ENCODE measurements at places on chromosomes 16 and 17.

DNA sequence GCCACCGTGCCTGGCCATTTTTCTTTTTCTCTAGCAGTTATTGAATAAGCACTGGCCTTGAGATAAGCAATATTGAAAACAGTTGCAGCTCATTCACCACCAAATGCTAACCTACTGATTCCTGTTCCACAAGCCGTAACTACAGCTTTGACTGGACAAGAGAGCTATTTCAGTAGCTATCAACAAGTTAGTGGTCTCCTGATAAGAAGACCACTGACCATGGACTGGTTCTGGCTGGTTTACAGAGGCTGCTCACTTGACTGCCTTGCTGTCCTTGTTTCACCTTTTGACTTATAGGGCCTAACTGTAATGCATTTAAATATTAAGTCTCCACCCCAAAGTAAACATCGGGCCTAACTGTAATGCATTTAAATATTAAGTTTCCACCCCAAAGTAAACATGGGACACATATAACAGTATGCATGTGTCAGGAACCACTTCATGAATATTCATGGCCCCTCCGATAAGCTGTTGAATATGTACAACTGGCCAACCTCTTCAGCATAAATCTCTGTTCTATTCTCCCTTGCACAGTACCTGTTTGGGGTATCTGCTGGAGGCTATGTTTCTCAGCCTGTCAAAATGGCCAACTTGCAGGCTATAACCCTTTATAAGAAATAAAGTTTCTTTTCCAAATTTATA lies 94.1 kb downstream of the USP32 start:
- H3K36me3 ChIP-seq = peaks cover 25% of the 10 kb centered on the region
- no peak for DNase-seq
- H3K27ac ChIP-seq = no peak overlapping the region
- H3K4me1 ChIP-seq = peaks cover 29% of the 10 kb centered on the region

DNA sequence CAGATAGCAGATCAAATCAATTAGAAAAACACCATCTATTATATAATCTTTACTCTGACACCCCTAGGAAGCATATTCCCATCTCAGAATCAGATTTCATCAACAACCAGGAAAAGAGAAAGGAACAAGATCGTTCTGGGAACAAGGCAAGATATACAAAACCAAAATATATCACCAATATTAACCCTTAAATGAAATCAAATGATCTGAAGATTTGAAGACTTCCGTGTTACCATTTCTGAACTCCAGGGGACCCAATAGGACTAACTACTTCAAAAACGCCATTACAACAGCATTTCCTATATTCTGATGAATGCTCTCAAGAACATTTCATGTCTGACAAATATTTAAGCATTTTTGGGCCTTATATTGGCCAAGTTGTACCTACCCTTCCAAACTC lies 624.2 kb upstream of the ZFHX3 start:
- no peaks in the 10 kb centered on the region for H3K36me3 ChIP-seq
- H3K4me1 ChIP-seq = no peaks in the 10 kb centered on the region
- DNase-seq = no peak
- no peak overlapping the region for H3K27ac ChIP-seq

GRCh38 chr16:57846078-57846697 lies 43.9 kb upstream of the KIFC3 start:
- H3K36me3 ChIP-seq = no peaks in the 10 kb centered on the region
- H3K4me1 ChIP-seq = no peaks in the 10 kb centered on the region
- no peak overlapping the region for H3K27ac ChIP-seq
- DNase-seq = no peak

GRCh38 chr17:47305302-47305923 lies 18.3 kb upstream of the EFCAB13 start:
- no peak for DNase-seq
- H3K36me3 ChIP-seq = no peaks in the 10 kb centered on the region
- peaks cover 25% of the 10 kb centered on the region for H3K4me1 ChIP-seq
- no peaks in the 10 kb centered on the region for H3K27me3 ChIP-seq

GRCh38 chr16:48972236-48972635 lies 309.4 kb downstream of the CBLN1 start:
- H3K4me3 ChIP-seq = no peak overlapping the region
- no peaks in the 10 kb centered on the region for H3K27me3 ChIP-seq
- no peak for DNase-seq
- no peaks in the 10 kb centered on the region for H3K36me3 ChIP-seq

All from Karpas-422 (cell line).